ENCODE measurements at places on chromosomes 2 and 18. TPM values are rescaled to one million over a fixed set of nuclear protein-coding genes. Genes with fewer than 3 reads are reported as not detected.

DNA sequence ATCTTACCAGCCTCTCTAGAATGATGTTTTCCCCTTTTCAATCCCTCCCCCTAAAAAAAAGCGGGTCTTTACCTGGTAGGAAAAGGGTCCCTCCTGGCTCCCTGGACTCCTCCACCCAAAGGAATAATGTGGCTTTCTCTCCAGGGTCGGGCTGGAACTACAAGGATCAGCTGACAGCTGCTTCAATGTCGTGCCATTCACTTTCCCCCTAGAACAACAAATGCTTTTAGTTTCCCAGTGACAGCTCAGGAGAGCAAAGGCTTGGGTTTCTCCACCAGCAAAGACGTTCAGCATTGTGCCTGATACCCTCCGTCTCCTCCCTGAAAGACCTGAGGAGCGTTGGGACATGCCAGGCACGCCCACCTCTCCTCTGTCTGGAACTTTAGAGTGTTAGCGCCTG is 173.8 kb upstream of the SIX3 start:
- H3K27ac ChIP-seq, result no peak overlapping the region
- DNase-seq, result no peak
- H3K27me3 ChIP-seq, result peaks cover 3% of the 10 kb centered on the region

DNA sequence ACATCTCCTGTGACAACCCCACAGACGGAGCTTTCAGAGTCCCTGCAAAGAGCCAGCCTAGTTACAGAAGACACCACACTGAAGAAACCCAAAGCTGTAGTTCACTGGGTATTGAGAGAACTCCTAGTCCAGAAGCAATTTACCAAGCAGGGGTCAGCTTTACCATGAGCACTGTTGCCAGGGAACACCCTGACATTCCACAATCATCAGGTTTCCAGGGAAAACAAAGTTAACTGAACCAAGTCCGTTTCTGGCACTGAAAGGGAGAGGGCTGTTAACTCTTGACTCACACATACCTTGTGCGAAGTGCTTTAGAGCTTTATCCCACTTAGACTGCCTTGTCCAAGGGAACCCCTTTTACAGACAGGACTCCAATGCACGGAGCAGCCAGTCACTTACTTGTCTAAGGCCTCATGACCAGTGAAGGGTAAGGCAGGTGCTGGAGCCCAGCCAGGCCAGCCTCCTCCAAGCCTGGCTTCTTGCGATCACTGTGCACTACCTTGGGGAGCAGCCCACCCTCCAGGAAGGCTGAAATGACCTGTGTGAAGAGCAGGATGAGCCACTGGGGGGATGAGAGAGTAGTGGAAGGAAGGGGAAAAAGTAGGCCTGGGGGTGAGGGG is 53.9 kb downstream of the REEP1 start:
- no peaks in the 10 kb centered on the region for H3K4me1 ChIP-seq
- no peak for DNase-seq
- no peaks in the 10 kb centered on the region for H3K36me3 ChIP-seq
- no peaks in the 10 kb centered on the region for H3K27me3 ChIP-seq
- no peak overlapping the region for H3K4me3 ChIP-seq

DNA sequence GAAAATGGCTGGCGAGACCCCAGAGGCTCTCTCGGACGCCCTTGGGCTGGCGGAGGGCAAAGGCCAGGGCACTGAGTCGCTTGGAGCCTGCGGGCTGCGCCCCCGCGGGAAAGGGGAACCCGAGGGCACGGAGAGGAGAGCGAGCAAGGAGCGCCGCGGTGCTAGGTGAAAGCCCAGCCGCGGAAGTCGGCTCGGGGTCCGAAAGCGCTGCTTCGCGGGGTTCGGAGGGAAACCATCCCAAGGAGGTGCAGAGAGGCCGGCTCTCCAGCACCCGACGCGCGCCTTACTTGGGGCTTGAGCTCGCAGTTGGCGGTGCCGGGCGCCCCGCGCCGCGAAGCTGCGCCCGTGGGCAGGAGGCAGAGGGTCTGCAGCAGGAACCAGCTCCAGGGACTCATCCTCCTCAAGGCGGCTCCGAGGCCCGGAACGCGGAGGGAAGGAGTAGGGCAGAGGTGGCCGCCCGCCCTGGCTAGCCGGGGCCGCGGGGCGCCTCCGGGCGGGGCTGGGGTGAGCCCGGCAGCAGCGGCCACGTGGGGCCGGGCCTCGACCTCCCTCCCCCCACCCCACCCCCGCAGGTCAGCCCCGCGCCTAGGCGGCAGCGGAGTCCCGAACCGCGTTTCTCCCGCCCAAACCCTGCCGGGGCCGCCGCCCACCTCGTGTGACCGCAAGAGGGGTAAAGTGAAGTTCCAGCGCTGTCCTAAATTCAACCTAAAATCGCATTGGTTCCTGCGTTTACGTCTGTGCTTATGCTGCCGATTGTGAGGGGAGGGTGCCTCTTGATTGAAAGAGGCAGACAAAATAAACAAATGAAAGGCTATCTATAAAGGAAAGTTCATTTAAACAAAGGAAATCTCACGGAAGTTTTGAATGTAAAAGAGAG is at the start of gene TRABD2A:
TSS of gene TRABD2A (minus strand) at position 440 of the 877 bp plus-strand sequence. CDS start at position 395, 45 bp downstream.
- peak within 1 kb of the TSS; percentile 15 for H3K27ac ChIP-seq
- DNase-seq, result peak; percentile 69
- H3K36me3 ChIP-seq, result no peaks in the 10 kb centered on the region
- H3K4me3 ChIP-seq, result peak within 1 kb of the TSS; percentile 64

DNA sequence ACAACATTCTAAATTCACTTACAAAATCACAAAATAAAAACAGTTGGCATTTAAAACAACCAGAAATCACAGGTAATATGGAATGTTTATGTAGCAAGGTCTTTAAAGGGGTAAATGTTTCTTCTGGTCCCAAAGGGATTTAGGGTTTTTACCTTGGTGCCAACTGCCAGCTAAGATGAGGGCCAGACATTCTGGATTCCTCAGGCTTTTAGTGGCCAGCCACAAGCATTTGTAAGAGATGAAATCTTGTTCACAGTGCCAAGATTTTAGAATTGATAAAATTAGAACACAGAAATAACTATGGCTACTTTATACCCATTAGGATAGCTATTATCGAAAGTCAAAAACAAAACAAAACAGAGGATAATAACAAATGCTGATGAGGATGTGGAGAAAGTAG is 60.4 kb upstream of the CDKL4 start:
- H3K4me3 ChIP-seq, result no peak overlapping the region
- H3K27me3 ChIP-seq, result no peaks in the 10 kb centered on the region
- no peaks in the 10 kb centered on the region for H3K4me1 ChIP-seq
- no peak for DNase-seq
- H3K27ac ChIP-seq, result no peak overlapping the region

GRCh38 chr2:86675511-86676015 is 44.5 kb upstream of the RMND5A start:
- no peak overlapping the region for H3K4me3 ChIP-seq
- no peak overlapping the region for H3K27ac ChIP-seq
- H3K4me1 ChIP-seq, result peaks cover 15% of the 10 kb centered on the region
- DNase-seq, result no peak
- H3K27me3 ChIP-seq, result no peaks in the 10 kb centered on the region
- no peaks in the 10 kb centered on the region for H3K36me3 ChIP-seq

- no peaks in the 10 kb centered on the region for H3K36me3 ChIP-seq
- H3K4me1 ChIP-seq, result no peaks in the 10 kb centered on the region
- H3K27ac ChIP-seq, result no peak overlapping the region
- no peak for DNase-seq
- no peaks in the 10 kb centered on the region for H3K27me3 ChIP-seq
These were observed 97.9 kb downstream of the ATL2 start for GRCh38 chr2:38279201-38279600.

GRCh38 chr18:69845593-69846506 is 101.8 kb downstream of the CD226 start:
- no peaks in the 10 kb centered on the region for H3K27me3 ChIP-seq
- no peak overlapping the region for H3K27ac ChIP-seq

DNA sequence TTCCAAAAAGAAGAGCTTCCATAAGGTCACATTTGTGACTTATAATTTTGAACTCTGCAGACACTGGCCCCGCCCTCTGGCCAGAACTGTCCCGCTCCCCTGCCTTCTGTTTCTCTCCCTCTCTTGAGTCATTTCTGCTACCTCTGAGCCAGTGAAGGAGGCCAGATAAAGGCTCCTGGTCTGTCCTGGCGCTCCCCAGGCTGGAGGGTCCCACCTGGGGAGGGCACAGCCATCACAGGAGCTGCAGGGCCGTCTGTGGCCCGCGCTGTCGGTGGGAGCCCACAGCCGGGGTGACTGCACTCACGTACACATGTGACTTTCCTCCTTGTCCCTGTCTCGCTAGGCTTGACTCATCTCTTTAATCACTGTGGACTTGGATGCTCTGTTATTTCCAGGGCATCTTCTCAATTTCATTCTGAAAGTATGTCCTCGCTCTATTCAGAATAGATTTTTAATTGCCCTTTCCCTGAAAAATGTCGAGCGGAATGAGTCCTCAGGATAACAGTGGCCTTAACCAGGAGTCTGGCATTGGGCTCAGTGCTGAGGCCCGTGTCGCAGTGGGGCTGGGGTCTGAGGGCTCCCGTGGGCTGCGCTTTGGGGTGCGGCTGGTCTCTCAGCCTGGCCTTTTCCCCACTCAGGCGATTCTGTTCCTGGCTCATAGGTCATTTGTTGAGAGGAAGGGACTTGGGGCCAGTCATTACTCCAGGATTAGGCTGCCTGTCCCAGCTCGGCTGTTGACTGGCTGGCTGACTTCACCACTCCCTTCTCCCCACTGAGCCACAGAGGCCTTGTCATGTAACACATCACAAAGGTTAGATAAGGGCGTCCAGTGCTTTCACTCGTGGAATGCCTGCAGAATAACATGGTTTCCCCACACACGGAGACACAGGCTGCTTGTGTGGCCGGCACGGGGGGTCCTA is 34.5 kb downstream of the KLHL29 start:
- no peaks in the 10 kb centered on the region for H3K4me1 ChIP-seq
- H3K27me3 ChIP-seq, result no peaks in the 10 kb centered on the region
- DNase-seq, result no peak
- H3K4me3 ChIP-seq, result no peak overlapping the region
- no peaks in the 10 kb centered on the region for H3K36me3 ChIP-seq
- no peak overlapping the region for H3K27ac ChIP-seq

DNA sequence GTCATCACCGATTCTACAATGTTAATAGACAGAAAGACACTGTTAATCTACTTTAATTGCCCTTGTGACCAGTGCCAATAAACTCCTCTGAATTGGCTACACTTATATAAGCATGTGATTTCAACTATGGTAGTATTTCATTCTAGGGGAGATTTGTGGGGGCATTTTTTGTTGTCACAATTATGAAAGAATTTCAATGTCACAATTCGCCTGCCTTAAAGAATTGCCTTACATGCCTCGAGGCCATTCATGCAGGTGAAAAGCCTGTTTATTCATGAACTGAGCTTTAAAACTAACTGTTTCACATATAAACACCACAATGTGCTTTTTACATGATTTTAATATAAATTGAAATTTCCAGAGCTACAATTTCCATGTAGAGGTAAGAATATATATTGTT is 162.8 kb downstream of the GCA start:
- H3K27ac ChIP-seq, result no peak overlapping the region
- no peak overlapping the region for H3K4me3 ChIP-seq
- no peaks in the 10 kb centered on the region for H3K36me3 ChIP-seq
- no peaks in the 10 kb centered on the region for H3K4me1 ChIP-seq

The CTLA4 gene
- total RNA-seq, result 0.86 TPM

- peak overlapping the region; percentile 20 for H3K27ac ChIP-seq
- peak overlapping the region; percentile 20 for H3K4me3 ChIP-seq
- no peaks in the 10 kb centered on the region for H3K27me3 ChIP-seq
- no peaks in the 10 kb centered on the region for H3K36me3 ChIP-seq
These were observed 156.1 kb downstream of the TPGS2 start for GRCh38 chr18:36672437-36673344.

GRCh38 chr18:34880882-34881834 is 160.1 kb upstream of the MAPRE2 start:
- H3K4me3 ChIP-seq, result no peak overlapping the region
- H3K27me3 ChIP-seq, result no peaks in the 10 kb centered on the region
- H3K4me1 ChIP-seq, result peaks cover 4% of the 10 kb centered on the region
- peaks cover 3% of the 10 kb centered on the region for H3K36me3 ChIP-seq

GRCh38 chr2:73928963-73929347 is 2.3 kb downstream of the DGUOK start:
- H3K4me1 ChIP-seq, result peaks cover 44% of the 10 kb centered on the region
- H3K27ac ChIP-seq, result no peak overlapping the region
- no peaks in the 10 kb centered on the region for H3K27me3 ChIP-seq
- peaks cover 11% of the 10 kb centered on the region for H3K36me3 ChIP-seq

The MLPH gene
- 394 TPM for total RNA-seq
